Fibroblast of gingiva (primary cell): ENCODE measurements at places on chromosomes 11 and 22.

DNA sequence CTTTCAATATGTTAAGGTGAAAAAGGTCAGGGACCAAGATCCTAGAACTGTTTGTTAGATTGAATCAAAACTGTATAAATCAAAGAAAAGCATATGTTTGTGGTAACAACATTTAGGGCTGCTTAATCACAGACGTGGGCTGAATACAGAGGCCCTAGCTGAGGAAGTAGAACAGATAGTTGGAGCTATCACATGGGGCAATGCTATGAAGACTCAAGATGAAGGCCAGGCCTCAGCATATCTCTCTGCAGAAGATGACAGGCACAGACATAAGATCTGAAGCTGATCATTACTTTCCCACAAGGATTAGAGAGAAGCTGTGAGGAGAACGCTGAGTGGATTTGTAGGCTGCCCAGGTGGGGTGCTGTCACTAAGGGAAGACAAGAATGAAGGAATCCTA, 158.6 kb upstream of the CARD18 start:
- DNase-seq, result no peak

DNA sequence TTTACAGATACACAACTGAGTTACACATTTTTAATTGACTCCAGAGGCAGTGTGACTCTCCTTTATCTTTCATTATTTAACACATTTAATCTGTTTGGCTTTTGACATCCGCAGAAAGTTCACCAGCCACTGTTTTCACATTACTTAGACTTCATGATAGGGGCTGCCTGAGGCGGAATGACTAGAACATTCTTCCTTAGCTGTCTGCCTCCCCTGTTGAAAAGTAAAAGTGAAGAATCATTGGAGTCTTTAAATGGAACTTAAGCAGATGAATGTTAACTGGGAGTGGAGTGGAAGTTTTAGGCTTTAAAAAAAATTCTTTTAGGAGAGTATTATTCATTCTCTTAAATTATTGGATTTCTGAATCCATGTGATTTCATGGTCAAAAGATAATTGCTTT, 229.2 kb upstream of the MTNR1B start:
- DNase-seq, result no peak

- DNase-seq, result peak; percentile 92
These were observed 90.4 kb upstream of the PARVA start for GRCh38 chr11:12287009-12287373.

DNA sequence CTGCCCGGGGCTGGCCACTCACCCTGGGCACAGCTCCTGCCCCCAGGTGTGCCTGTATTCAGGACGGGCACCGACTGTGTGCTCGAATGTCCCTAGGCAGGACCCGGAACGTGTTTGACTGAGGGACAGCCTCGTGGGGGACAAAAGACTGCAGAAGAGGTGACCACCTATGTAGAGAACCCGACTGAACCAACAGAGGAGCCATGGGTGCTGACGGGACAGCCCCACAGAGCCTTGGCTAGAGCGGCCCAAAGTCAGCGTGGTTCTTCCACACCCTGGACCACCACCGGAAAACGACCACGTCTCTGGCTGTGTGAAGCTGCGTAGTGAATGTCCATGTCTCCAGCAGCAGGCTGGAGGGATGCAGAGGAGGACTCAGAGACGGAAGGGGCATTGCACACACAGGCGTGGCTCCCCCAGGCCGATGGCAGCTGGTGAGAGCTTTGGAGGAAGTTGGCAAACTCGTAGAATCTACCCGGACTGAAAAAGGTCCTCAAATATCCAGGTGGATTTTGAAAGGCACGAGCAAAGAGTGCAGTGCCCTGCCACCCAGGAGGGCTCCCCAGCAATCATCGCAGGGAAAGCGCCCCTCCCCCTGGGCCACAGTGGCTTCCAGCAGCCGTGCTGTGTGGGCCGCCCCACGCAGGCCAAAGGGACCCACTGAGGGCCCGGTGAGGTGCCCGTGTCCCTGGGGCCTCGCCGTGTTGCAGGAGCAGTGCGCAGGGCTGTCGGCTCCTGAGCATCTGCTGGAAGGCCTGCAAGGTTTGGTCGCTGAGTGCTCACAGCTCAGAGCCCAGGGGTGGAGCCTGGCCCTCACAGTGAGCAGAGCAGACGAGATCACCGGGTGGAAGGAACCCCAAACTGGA, 17.5 kb upstream of the MUC5B start:
- DNase-seq, result no peak

GRCh38 chr11:45795379-45795778, 9.6 kb upstream of the SLC35C1 start:
- no peak for DNase-seq

GRCh38 chr11:77075425-77075905, 8.7 kb downstream of the CAPN5 start:
- DNase-seq, result no peak

- DNase-seq, result no peak
These were observed 684 bp upstream of the NFRKB start for GRCh38 chr11:129896062-129896461.

DNA sequence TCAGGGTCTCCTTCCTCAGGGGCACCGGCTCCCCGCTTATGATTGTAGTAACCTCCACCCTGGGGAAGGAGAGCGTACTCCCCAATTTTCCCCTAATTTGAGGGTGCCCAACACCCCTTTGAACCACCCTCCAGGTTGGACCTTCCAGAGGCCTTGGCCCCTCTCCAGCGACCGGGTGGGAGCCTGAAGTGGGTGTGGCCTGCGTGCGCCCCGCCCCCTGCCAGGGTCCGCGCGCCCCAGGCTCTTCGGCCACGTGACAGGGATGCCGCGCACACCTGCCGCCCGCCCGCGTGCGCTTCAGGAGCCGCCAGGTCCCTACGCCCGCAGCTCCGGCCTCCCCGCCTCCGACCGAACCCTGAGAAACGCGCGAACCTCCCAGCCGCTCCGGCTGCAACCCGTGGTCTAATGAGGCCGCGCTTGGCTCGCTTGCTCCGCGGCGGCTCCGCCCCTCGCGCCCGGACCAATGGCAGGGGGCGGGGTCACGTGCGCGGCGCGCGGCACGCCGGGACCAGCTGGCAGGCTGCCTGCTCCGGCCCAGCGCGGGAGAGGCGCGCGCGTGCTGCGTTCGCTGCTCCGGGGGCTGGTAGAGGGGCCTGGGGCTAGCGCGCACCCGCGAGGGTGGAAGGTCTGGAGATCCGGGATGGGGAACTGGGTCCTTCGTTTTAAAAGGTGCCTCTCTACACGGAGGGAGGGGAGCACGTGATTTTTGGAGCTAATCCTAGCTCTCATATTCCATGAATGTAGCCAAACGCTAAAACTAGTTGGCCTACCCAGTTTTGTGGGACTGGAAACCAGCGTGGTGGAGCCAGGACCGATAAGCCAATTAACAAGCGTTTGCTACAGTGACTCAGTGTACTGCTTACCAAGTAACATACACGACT, at the start of gene FOXRED2:
Gene FOXRED2 (minus strand): TSS at position 404 of the 881 bp plus-strand sequence. CDS start 618 bp downstream, outside the sequence.
- peak; percentile 74 for DNase-seq

DNA sequence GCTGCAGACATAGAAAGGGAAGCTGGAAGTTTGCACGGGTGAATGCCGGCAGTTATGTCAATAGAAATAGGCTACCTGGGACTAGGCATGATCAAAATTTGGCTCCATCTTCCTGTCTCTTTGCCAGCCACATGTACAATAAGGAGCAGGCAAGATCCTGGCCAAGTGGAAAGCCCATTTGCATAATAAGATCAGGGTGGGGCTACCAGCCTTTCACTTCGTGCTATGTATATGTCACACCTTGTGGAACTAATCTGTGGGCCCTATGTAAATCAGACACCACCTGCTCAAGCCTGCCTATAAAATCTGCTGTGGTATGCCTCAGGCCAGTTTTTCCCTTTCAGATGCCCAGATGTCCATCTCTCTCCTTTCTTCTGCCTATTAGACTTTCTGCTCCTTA, 79.3 kb upstream of the DRD2 start:
- DNase-seq, result no peak

DNA sequence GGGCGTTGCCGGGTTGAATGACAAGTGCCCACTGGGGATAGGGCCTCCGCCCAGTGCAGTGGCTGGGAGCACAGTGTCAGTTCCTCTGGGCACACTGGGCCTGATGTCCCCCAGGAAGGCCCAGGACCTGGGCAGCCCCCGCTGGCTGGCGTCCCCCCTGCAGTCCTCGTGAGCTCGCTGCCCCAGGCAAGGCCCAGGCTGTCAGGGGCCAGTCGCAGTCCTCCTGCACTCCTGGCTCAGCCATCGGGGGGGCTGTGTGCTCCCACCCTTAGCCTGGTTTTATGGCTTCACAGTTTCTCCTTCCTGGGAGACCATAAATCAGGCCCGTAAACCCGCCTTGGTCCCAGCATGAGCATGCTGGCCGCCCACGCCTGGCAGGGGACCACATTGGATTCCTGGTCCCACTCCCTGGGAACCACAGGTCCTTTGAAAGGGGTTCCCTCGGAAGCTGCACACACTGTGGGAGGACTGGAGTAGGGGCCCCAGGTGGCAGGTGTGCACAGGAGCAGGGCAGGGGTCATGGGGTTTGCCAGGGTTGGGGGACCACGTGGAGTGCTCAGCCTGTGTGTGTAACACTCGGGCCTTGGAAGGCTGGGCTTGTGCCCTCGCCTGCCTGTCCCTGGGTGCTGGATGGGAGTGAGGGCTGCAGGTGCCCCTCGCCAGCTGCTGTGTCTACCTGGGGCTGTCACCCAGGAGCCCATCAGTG, 113.6 kb downstream of the KCNQ1OT1 start:
- no peak for DNase-seq

DNA sequence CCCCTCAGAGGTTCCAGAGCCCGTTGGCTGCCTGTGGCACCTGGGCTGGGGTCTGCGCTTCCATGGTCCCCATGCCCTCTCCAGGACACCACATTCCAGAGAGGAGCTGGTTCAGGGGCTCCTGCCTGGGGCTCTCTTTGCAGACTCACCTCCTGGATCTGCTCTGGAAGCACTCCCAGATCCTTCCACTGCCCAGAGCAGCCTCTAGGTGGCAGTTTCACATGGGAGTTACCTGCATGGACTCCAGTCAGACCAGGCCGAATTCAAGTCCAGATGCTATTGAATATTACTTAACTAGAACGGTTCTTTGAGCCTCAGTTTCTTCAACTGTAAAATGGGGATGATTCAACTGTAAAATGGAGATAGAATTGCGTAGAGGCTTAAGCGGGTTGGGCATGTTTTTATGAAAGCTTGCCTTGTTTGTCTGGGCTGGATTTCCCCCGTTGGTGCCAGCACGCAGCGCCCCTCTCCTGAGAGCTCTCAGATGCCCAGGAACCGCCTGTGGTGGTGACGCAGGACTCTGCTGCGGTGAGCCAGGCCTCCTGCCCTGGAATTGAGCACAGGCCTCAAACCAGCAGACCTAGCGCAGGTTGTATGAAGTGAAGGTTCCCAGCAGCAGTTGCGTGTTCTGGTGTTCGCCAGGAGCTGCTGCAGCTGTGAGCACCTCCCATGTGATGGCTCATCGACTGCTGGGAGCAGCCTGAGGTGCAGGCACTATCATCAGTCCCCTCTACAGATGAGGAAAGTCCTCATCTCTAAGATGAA, 44.2 kb downstream of the LMO1 start:
- peak; percentile 26 for DNase-seq

GRCh38 chr11:61499816-61500491, 8.6 kb upstream of the LRRC10B start:
- DNase-seq, result no peak

GRCh38 chr11:66902486-66903177, 45.8 kb downstream of the LRFN4 start:
- no peak for DNase-seq

- peak; percentile 88 for DNase-seq
These were observed 14.9 kb downstream of the ADAMTS8 start for GRCh38 chr11:130413405-130414106.

GRCh38 chr11:130455483-130456127, 7.2 kb downstream of the ADAMTS15 start:
- no peak for DNase-seq

DNA sequence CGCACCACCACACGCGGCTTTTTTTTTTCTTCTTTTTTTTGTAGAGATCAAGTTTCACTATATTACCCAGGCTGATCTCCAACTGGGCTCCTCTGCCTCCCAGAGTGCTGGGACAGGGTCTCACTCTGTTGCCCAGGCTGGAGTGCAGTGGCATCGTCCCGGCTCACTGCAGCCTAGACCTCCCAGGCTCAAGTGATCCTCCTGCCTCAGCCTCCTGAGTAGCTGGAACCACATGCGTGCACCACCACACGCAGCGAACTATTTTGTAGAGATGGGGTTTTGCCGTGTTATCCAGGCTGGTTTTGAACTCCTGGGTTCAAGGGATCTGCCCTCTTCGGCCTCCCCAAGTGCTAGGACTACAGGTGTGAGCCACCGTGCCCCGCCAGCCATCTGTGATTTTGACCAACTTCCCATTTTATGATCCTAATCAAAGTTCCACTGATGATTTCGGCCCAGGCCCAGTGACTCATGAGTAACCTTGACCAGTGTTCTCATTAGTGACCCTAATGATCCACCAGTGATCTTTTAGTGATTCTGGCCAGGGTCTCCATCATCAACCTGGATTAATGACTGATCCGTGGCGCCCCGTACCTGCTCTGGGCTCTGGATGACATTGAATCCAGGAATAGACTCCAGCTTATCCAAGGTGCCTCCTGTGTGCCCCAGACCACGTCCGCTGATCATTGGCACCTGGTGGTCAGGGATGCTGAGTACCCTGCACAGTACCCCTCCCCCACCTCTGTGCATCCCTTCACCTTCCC, 1.7 kb downstream of the TYMP start:
- no peak for DNase-seq

DNA sequence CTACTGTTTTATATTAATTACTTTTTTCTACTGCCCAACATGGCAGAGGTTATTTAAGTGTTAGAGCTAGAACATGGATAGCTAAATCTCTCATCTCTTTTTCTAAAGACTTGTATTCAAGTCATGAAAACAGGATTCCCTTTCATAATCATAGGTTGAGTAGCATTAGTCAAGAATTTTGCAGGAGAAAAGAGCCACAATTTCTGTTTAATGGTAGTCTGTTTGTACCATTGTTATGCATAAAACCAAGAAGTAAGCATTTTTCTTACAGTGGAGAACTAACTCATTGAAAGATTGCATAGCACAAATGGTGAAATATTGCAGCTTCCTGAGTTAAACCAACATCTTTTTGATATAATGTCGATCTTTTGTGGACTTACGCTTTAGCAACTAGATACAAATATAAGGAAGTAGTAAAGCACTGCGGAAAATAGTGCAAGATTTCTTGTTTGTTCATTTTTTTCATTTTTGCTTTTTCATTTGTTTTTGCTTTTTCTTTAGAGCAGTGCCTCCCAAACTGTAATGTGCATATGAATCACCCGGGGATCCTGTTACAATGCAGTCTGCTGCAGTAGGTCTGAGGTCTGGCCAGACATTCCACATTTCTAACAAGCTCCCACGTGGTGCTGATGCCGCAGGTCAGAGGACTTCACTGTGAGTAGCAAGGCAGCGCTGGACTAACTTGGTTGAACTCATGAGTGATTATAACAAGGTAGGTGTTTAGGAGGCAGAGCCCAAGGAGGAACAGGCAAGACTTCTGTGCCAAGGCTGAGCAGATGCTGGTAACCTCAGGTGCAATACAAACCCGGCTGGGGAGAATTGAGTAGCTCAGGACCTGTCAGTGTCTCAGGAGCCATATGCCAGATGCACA, 4.6 kb downstream of the ETS1 start:
- peak; percentile 83 for DNase-seq

- no peak for DNase-seq
These were observed 25.4 kb downstream of the MS4A10 start for GRCh38 chr11:60810569-60810968.

- no peak for DNase-seq
These were observed 6.8 kb downstream of the RNF169 start for GRCh38 chr11:74755395-74755995.

- no peak for DNase-seq
These were observed 98.5 kb downstream of the EHF start for GRCh38 chr11:34719303-34719848.

GRCh38 chr11:34305193-34305592, 52.6 kb downstream of the ABTB2 start:
- no peak for DNase-seq
